Hematopoietic multipotent progenitor cell treated with erythropoietin and hydrocortisone succinate and interleukin-3 and kit ligand, for 17 days (in vitro differentiated cells): ENCODE measurements at places on chromosomes 2 and 18.

DNA sequence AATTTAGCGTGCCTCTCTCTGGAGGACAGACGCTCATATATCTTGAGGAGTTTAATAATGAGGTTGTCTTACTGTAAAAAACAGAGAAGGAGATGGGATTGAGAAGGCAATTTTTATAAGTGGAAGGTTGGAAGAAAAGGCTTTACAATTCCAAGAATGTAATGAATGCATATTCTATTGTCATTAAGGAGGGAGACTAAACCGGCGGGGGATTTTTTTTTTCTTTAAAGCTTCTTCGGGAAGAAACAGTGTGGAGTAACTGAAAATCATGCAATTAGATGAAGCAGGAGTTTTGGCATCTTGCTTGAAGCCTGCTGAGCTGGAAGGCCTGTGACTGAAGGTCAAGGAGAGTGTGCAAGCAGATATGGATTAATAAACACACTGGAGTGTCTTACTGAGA is 124.4 kb downstream of the HRH4 start:
- DNase-seq: no peak

GRCh38 chr2:83587309-83587708 is 871.8 kb downstream of the SUCLG1 start:
- no peak for DNase-seq

GRCh38 chr2:3377279-3377611 is 373 bp downstream of the EIPR1 start:
- DNase-seq: no peak

- DNase-seq: no peak
Observed at GRCh38 chr2:218329826-218330593, 26.6 kb upstream of the CATIP start.

DNA sequence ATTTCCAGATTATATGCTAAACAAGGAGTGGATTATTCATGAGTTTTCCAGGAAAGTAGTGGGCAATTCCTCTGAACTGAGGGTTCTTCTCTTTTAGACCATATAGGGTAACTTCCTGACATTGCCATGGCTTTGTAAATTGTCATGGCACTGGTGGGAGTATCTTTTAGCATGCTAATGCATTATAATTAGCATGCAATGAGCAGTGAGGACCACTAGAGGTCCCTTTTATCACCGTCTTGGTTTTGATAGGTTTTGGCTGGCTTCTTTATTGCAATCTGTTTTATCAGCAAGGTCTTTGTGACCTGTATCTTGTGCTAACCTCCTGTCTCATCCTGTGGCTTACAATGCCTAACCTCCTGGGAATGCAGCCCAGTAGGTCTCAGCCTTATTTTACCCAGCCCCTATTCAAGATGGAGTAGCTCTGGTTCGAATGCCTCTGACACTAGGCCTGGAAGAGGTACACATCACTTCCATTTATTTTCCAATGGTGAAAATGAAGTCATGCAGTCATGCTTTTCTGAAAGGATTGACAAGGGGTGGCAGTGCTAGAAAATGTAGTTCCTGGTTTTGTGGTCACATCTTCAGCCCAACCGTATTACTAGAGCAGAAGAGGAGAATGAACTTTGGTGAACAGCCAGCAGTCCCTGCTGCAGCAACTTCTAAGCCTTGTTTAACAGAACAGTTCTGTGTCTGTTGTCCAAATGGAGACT is 26.6 kb upstream of the ITGA4 start:
- peak; percentile 59 for DNase-seq

DNA sequence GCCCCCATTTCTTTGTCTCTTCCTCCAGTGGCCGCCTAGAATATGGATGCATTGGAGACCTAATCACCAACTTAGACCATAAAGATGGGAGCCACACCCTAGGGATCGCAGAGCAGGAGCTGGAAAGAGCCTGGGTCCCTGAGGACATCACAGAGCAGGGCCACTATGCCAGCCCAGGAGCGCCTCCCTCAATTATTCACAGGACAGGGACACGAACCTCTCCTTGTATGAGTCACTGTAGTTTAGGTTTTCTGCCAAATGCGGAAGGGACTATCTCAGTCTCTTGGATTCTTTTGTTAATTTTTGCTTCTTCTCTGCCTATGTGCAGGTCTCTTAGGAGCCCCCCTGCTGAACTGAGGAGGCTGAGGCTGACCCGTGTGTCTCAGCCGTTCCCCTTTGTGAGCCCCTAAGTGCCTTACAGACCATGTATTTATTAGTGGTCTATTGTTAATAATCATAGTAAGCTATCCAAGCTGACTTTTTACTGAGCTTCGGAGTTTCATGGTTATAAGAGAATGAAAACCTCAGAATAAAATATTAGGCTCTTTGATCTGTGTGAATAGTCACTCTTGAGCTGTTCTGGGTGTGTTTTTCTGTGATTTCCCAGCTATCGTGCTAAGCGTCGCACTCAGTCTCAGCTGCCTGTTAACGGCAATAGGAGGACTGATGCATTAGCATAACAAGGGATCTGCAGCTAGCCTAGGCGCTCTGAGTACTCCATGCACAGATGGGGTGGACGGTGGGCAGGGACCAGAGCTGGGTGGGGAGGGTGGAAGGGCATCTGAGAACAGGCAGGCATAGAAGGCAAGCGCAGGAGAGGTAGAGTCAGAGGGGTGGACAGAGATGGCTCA is 12.7 kb upstream of the PTPN4 start:
- no peak for DNase-seq
